Mucosa of gallbladder (tissue), 1 donor: ENCODE measurements at places on chromosomes 4 and X. TPM values are rescaled to one million over a fixed set of nuclear protein-coding genes. Genes with fewer than 3 reads are reported as not detected.

GRCh38 chr4:181677201-181677600 is 566.0 kb upstream of the TENM3 start:
- no peak for DNase-seq

The OSTC gene
- total RNA-seq = 73.7 TPM

The GASK1B gene
- total RNA-seq = 27.0 TPM

GRCh38 chr4:16684935-16685334 is 213.5 kb downstream of the LDB2 start:
- no peak for DNase-seq

- DNase-seq = no peak
Measured at GRCh38 chr4:180792541-180792940, 1450.7 kb upstream of the TENM3 start.

The AADAT gene
- total RNA-seq = 2.4 TPM

GRCh38 chrX:68658530-68658929 is 11.1 kb downstream of the STARD8 start:
- peak; percentile 15 for DNase-seq

- DNase-seq = no peak
Measured at GRCh38 chrX:116198810-116199209, 28.3 kb downstream of the AGTR2 start.

DNA sequence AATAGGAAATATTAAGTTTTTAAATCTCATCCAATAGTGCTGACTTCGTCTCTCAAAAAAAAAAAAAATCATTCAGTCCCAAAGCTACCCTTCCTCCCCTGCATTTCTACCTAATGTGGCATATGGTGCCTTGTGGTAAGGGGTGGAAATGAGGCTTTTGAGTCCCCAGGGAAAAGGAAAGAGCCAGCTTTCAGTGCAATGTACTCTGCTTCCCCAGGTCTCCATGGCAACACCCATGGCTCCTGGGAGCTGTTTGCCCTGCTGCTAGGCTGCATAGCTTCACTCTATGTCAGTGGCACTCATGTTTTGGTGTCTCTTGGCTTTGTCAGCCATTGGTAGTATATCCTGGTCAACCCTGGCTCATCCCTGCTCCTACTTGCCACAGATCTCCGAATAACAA is 175.9 kb downstream of the SLC39A8 start:
- DNase-seq = no peak

DNA sequence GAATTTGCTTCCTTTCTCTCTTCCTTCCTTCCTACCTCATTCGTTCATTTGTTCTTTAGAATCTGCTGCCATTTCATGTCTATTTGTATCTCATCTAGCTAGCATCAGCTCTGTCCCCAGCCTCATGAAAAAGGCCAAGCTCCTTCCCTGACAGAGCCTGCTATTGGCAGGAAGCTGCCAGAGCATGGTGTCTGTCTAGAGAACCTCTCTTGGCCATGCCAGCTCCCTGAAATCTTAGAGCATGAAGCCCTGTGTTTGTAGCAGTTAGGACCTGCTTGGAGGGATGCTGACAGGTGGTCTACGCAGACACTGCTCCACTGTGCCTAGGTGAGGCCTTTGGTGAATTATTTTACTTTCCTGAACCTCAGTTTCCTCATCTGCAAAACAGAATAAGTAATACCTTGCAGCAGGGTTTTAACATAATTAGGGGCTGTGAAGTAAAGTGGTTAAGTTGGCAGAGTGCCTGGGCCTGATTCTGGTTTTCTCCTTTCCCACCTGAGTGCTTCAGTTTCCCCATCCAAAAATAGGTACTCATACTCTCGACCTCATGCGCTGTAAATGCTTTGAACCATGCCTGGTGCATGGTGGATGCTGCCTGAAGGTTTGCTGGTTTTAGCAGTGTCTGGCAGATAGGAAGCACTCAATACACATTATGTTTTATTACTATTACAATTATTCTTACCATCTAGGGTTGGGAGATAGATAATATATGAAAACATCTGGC is 4.7 kb downstream of the PTTG2 start:
- no peak for DNase-seq

- no peak for DNase-seq
Measured at GRCh38 chr4:38411092-38411491, 252.9 kb upstream of the KLF3 start.

GRCh38 chr4:186404562-186405134 is 138.7 kb downstream of the F11 start:
- DNase-seq = peak; percentile 34

GRCh38 chr4:3823496-3824341 is 57.5 kb downstream of the ADRA2C start:
- no peak for DNase-seq

DNA sequence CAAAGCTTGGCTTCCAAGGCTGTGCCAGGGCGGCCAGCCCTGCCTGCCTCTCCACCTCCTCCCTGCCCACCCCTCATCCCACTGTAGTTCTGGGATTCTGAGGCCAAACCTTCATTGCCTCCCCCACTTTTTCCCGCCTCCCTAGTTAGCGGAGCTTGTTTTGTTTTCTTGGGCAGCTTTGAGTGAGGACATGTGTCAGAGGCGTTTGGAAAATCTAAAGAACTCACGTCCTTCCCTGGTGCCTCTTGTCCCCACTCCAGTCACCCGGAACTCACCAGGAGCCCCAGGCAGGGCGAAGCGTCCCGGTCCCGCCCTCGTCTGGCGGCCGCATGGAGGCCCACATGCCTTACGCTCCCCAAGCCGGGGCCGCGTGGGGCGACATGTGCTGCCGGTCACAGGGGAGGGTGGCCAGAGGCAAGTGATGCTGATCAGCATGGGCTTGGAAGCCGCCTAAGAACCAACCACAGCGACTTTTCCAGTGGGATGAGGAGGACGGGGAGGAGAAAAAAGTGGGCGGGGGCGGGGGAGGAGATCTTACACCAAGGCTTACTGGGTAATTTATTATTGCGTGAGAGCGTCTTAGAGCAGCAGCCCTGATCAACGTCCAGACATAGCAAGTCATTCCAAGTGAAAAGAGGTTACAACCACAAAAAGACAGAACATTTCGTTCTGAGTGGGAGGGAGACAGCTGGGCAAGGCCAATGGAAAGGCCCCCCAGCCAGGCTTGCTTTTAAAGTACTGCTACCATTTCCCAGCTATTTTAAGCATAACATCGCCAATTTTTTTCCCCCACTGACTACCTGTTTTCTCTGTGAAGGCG is 48.5 kb downstream of the PRPS1 start:
- peak; percentile 85 for DNase-seq

The TMEM150C gene
- total RNA-seq = 8.8 TPM

The SPINK2 gene
- total RNA-seq = 0.63 TPM

DNA sequence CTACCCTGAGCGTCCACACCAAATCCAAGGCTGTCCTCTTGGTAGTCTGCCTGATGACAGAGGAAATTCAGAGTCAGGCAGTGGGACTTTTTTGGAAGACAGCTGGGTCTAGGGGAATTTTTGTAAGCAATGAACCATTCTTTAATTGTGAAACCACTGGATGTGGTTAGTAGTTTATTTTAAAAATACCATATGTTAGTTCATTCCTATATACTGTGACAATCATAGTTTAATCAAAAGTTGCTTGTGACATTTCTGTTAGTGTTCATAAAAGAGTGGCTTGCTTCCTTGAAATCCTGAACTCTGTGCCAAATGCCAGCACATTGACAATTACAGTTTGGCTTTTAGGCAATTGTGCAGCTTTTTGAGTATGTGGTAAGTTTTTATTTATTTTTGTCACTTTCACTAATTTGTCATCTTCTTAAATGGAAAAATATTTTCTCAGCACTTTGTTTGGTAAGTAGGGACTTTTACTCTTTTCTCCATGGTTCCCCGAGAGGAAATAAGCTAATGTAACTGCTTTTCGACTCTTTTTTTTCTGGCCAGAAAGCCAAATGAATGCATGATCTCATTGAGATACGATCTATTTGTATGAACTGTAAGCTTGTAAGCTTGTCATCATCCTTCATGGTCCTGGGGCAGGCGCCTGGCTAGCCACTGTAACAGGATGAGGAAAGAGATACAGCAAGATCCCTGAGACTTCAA is 72.6 kb upstream of the SLC4A4 start:
- DNase-seq = no peak

DNA sequence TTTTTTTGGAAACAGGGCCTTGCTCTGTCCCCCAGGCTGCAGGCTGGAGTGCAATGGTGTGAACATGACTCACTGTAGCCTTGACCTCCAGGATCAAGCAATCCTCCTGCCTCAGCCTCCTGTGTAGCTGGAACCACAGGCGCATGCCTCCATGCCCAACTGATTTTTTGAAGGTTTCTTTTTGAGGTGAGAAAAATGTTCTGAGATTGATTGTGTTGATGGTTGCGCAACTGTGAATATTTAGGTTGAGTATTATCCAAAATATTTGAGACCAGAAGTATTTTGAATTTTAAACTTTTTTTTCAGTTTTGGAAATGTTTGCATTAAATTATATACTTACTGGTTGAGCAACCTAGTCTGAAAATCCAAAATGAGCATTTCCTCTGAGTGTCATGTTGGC is 2.6 kb upstream of the CCNI start:
- DNase-seq = no peak

The PACRGL gene
- 12.9 TPM for total RNA-seq

The PITX2 gene
- 4.2 TPM for total RNA-seq

The GATA1 gene
- total RNA-seq = 0.98 TPM

The AKAP14 gene
- total RNA-seq = not detected

- DNase-seq = peak; percentile 23
Measured at GRCh38 chr4:108360754-108361445, 192.2 kb upstream of the LEF1 start.

DNA sequence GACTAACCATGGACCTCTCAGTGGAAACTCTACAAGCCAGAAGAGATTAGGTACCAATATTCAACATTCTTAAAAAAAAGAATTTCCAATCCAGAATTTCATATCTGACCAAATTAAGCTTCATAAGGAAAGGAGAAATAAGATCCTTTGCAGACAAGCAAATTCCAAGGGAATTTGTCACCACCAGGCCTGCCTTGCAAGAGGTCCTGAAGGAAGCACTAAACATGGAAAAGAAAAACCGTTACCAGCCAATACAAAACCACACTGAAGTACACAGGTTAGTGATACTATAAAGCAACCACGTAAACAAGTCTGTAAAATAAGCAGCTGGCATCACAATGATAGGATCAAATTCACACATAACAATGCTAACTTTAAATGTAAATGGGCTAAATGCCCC is 156.6 kb downstream of the FAM13A start:
- DNase-seq = no peak

- no peak for DNase-seq
Measured at GRCh38 chrX:68632491-68632890, 15.0 kb upstream of the STARD8 start.
